ENCODE measurements at places on chromosomes 5 and 9.

GRCh38 chr5:109725135-109725534, 35.4 kb downstream of the MAN2A1 start:
- DNase-seq, result no peak

DNA sequence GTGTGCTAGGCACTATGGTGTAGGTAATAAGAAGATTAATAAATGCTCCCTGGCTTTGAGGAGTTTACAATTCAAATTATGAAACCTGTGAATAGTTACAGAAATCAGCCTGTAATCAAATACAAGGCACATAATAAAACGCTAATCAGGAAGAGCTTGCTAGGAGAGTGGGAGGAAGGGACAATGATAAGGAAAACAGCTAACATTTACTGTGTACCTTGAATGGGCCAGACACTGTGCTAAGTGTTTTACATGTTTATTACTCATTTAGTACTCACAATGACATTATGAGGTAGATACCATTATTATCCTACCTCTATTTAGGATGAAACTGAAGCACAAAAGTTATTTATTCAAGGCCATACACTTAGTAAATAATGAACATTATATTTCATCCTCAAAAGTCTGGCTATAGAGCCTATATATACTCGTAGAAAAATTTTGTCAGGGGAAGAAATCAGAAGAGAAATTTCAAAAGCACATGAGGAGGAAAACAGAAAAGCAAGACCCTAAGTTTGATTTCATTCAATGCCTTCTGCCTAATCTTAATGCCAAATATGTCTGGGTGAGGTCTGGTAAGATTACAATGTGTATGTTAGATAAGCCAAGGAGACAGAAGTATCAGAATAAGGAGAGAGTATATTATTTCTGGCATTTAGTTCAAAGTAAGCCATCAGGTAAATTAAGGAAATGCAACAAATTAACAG, 35.9 kb downstream of the AFF4 start:
- DNase-seq, result no peak

DNA sequence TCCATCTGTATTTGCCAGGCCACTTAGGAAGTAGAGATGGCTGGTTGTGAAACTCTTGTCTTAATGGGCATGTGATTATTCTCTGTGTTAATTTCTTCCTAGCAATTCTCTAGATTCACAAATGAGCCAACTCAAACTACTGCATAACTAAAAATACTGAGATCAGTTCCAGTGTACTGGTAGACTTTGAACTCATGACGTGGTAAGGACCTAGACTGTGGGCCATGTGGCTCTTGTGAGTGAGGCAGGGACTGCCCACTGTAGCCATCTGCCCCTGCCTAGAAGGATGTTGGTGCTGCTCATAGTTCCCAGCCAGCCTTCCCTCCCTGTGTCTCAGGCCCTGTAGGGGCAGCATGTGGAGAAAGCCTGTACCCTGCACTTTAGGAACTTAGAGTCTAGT, 47.4 kb downstream of the CYSTM1 start:
- DNase-seq, result no peak

DNA sequence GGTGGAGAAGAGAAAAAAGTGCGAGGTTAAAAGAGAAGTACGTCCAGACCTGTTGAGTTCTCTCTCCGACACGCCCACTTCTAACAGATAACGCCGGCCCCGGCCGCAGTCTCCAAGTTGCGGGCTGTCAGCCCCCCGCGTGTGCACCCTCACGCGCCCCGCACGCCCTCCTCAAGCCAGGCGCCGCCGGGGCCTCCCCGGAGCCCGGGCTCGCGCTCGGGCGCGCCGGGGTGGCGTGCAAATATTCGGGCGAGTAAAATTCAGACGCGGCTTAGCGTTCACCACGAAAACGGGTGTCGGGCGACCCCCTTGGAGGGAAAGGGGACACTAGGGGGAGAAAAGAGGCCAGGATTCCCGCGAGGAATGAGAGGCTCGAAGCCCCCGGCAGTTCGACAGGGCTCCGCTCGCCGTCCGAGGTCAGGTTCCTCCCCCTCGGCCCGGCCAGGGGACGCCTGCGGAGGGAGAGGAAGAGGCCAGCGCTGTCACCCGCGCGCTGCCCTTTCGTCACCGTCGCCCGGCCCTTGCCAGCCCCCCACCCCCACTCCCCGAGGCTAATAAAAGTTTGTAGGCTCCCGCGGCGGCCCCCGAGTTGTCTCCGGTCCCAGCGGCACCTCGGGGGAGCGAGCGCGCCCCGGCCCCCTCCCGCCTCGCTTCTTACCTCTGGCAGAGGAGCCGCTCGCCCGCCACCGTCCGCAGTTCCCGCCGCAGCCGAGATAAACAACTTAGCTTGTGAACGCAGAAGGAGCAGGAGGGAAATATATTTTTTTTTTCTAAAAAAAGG, 743 bp downstream of the NR3C1 start:
- peak; percentile 57 for DNase-seq

DNA sequence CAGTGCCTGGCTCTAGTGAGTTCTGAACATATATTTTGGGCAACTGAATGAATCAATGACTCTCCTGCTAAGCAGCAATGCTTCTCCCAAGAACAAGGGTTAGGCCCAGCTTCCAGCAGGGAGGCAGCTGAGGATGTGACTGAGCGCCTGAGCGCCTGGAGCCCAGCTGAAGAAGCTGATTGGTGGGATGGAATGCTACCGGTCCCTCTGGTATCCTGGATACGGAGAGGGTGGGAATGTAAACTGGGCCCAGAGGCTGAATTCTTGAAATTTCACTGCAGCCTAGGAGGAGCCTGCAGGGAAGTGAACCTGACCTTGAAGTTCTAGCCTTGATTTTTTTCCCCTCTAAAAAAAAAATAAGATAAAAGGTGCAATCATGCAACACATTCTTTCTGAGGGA, 43.2 kb downstream of the WWC1 start:
- DNase-seq, result no peak

- no peak for DNase-seq
Observed at GRCh38 chr5:158541536-158542297, 558.0 kb downstream of the EBF1 start.

GRCh38 chr5:43255704-43256103, 57.5 kb downstream of the HMGCS1 start:
- DNase-seq, result no peak

DNA sequence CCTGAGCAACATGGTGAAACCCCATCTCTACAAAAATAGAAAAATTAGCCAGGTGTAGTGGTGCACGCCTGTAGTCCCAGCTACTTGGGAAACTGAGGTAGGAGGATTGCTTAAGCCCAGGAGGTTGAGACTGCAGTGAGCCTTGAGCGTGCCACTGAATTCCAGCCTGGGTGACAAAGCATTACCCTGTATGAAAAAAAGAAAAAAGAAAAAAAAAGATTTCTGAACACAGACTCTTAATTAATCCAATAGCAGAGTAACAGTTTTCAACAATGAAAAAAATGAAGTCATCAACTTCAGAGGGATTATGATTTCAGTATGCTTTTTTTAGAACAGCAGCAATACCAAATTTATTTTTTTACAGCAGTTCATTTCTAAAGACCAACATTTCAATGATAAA, 118.8 kb upstream of the TNPO1 start:
- DNase-seq, result no peak

DNA sequence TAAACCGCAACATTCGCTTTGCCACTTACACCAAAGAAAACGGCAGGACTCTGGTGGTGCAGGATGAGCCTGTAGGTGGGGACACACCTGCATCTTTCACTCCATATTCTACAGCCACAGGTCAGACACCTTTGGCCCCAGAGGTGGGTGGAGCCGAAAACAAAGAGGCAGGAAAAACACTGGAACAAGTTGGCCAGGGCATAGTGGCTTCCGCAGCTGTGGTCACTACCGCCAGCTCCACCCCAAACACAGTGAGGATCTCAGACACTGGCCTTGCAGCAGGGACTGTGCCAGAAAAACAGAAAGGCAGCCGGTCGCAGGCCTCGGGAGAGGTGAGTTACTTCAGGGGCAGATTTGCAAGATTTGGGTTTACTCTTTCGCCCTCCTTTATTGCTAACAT, 33.8 kb downstream of the KDM3B start:
- DNase-seq, result no peak

GRCh38 chr5:163567811-163568210, 62.4 kb downstream of the MAT2B start:
- DNase-seq, result no peak
